ENCODE measurements at places on chromosomes 5 and 9. TPM values are rescaled to one million over a fixed set of nuclear protein-coding genes. Genes with fewer than 3 reads are reported as not detected.

SPATA31D1 gene
- total RNA-seq, result not detected

ANXA6 gene
- total RNA-seq, result 222 TPM

SEPTIN8 gene
- 28.5 TPM for total RNA-seq

CLK4 gene
- total RNA-seq, result 20.5 TPM

ENTREP1 gene
- 20.0 TPM for total RNA-seq

IL5 gene
- not detected for total RNA-seq

HAVCR2 gene
- 3.5 TPM for total RNA-seq

GABRA6 gene
- total RNA-seq, result not detected

- no peak for DNase-seq
Measured at GRCh38 chr9:20835377-20836286, 151.6 kb downstream of the FOCAD start.

GRCh38 chr9:115127191-115127817 is 9.3 kb upstream of the TNC start:
- no peak for DNase-seq

DNA sequence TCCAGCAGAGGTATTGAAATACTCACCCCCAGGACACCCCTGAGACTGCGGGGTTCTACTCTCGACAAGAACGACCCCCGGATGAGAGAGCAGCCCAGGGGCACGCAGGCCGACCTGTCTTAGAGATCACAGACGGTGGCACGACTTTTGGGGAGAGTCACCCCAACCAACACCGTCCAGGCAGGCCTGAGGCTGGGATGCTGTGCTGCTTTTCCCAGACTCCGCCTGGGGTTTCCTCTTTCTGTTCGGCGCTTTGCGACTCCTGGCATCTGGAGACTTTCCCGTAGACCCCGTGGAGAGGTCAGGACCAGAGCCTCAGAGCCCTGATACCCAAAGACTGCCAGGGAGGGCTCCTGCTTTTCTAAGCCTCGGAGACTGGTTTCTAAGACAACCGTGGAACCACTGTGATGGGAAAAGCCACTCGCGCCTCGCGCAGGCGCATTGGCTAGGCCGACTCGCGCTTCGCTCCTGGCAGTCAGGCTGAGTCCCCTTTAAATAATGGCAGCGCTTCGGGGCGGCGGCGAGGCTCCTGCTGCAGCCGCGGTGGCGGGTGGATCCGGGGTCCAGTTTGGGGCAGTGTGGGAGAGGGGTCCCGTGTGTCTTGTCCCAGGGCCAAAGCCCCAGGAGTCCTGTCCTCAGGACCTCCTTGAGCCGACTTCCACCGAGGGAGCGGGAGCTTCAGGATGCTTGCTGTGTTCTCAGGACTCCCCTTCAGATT is 484.0 kb downstream of the SPATA31A7 start:
- DNase-seq, result no peak

GRCh38 chr5:132704875-132705274 is 31.1 kb downstream of the IL4 start:
- DNase-seq, result no peak

DNA sequence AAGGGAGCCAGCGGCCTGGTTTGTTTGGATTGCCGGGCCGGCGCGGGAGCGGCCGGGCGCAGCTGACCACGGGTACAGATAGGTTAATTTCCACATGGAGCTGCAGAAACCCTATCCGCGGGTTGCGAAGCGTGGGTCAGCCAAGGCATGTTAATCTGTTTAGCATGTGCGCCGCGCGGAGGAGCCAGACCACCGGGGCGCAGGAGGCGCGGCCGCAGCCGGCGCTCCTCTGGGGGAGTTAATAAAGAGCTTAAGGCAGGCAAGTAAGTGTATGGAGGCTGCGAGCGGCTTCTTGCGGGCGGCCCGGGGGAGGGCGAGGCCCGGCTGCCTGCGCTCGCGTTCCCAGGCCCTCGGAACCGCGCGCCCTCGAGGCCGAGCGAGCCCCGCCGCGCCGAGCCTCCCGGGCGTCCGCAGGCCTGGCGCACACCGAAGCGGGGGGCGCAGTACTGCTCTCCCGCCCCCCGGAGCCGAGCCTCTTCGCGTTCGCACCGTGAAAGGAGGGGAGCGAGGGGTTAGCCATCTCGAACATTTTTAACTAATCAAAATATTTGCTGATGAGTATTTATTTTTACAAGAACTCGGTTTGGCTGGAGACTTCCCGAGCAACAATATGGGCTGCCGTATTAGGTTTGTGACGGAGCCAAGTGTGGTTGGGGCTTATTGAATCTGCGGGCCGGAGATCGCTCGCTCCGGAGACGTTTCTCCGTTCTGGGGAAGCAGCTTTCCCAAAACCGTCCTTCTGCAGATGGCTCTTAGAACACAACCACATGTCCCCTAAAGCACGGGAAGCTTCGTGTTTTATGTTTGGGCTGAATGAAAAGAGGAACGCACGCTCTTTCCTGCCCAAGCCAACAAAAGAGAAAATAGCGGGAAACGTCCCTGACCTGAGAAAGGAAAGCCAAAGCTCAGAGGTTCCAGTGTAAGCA is 28.8 kb downstream of the FOXD1 start:
- no peak for DNase-seq

DNA sequence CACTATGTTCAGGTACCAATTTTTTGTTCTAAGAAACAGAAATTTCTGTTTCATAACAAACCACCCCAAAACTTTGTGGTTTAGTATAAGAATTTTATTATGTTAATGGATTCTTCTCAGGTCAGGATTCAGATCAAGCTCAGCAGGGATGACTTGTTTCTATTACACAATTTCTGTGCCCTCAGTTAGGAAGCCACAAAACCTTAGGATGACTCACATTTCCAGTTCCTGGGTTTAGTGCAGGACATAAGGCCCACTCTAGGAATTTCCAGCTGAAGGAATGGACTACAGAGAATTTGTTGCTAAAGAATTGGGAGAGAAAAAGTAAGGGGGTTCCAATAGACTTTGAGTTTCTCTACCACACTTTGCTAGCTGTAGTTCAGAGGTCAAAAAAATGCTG is 629.3 kb downstream of the ANXA1 start:
- DNase-seq, result no peak

DNA sequence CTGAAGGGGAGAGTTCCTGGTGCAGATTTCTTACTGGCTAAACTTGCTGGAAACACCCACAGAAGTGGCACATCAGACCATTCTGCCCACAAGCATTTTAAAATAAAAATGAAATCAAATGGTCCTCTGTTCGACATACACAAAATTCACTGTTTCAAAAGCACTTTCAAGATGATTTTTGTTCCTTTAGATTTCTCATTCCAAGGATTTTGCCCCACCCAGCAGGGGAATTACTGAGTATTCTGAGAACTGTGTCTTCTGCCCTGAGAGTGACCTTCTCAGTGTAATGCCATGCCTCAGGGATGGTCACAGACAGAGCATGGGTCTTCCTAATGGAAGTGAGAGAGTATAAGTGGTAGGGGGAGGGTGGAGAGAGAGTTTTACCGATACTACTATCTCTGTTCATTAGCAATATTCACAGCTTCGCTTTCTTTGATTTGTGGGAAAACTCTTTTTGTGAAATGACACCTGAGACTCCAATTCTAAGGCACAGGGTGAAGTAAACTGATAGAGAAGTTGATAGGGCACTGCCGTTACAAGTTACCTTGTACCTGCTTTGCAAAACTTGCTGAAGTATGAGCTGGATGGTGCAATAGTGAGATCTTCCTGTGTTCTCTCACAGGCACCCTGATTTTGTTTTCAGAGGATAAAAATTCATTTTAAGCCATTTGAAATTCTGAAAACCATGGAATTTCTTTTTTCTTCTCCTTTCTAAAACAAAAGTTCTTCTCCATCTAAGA is 95.8 kb upstream of the CD180 start:
- DNase-seq, result no peak

DNA sequence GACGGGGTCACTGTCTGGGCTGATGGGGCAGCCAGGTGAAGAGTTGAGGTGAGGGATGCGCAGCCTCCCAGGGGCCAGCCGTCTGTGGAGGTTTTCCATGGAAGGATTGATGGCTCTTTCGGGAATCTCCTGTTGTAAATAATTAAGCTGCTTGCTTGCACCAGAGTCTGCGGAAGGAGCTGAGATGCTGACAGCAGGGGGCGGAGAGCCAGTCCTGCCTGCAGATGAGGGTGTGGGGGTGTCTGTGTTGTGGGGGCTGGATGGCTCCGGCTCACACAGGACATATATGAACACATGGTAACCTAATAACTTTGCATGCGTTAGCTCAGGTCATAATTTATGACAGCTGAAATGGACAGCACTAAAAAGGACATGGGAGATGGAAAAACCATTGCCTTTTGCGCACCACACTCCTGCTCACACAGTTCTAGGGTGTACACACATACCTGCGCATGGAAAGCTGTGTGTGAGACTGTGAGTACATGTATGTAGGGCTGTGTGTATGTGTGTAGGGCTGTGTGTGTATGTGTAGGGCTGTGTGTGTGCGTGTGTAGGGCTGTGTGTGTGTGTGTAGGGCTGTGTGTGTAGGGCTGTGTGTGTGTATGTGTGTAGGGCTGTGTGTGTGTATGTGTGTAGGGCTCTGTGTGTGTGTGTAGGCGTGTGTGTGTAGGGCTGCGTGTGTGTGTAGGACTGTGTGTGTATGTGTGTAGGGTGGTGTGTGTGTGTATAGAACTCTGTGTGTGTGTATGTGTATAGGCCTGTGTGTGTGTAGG is 36.8 kb upstream of the SEMA4D start:
- DNase-seq, result no peak

- no peak for DNase-seq
Measured at GRCh38 chr9:93574091-93574899, 2.1 kb upstream of the PHF2 start.

GRCh38 chr5:170053896-170054295 is 51.8 kb upstream of the FOXI1 start:
- DNase-seq, result no peak

DNA sequence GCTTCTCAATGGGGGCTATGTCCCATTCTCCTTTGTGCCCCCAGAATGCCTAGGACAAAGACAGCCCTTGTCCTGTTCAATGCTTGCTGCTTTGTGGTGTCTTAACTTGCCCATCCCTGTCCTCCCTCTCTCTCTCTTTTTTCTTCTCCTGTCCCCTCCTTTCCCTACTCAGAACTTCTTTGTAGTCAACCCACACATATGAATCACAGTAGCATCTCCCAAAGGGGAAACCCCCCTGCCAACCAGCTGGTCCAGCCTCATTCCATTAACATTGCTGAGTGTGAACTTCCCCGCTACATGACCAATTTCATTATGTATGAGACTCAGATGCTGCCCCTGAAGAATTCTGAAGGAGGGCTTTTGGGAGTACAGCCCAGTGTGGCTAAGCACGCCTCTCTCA is 408.3 kb downstream of the ENC1 start:
- no peak for DNase-seq

DNA sequence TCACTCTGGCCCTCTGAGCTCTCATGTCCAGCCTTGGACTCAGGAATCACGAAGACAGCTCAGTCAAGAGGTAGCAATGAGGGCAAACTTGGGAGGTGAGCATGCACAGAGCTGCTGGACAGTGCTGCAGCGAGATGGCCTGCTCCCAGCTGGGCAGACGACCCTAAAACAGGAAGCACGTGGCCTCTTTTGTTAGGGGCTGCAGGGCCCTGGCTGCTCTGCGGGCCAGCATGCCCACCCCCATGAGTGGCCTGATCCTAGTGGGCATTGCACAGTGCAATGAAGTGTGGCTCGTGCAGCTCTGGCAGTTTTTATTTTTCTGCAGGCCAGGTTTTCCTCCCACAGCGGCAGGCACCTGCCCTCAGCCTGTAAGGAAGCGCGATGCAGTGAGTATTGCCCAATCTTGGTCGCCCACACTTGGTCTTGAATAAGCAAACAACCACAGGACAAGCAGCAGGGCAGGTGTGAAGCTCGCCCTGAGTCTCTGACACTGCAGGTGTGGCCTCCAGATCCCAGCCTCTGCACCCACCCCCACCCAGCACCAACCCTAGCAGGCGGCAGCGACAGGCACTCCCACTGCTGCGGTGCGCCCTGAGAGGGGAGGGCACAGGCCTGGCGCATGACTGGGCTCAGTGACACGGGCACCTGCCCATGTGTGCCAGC is 60.8 kb downstream of the SEMA4D start:
- no peak for DNase-seq

- DNase-seq, result no peak
Measured at GRCh38 chr5:134051305-134051704, 46.5 kb upstream of the VDAC1 start.

GRCh38 chr5:148839960-148840359 is 13.5 kb downstream of the ADRB2 start:
- no peak for DNase-seq

DNA sequence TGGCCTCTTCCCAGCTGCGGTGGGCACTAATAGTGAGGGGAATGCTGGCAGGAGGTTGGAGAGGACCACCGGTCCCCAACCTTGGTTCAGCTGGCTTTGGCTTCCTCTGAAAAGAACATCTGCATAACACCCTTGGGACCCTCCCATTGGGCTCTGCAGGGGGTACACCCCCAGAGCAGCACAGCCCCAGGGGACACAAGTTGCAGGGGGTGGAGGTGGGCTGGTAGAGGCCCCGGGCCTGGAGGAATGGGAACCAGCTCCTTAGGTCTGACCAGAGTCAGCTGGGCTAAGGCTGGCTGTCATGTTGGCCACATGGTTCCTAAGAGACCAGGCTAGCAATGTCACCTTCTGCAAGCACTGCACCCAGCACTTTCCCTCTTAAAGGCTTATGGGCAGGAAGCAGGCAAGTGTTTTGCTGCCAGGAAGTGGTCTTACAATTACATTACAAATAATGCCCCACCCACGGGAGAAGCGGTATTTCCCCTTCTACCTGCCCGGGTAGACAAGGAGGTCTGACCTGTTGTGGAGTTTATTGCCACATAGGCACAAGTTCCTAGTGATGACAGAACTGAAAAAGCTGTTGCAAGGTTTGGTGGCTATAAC is 18.1 kb downstream of the GCNT4 start:
- DNase-seq, result no peak

GRCh38 chr5:133565993-133566392 is 46.3 kb downstream of the FSTL4 start:
- no peak for DNase-seq

- no peak for DNase-seq
Measured at GRCh38 chr5:1656271-1656975, 132.7 kb upstream of the LPCAT1 start.

DNA sequence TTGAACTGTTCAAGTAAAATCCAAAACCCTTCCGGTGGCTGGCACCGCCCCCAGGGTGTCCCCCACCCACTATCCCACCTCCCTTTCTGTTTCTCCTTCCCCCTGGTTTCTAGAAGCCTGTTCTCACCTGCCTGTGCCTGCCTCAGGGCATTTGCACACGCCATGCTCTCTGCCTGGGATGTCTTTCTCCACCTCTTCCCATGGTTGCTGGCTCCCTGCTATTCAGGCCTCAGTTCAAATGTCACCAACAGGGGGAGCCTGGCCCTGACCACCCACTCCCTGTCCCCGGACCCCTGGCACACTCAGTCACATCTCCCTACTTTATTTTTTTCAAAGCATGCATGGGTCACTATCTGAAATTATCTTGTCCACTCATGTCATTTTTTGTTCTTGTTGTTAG is 39.9 kb upstream of the EEIG1 start:
- DNase-seq, result no peak

DNA sequence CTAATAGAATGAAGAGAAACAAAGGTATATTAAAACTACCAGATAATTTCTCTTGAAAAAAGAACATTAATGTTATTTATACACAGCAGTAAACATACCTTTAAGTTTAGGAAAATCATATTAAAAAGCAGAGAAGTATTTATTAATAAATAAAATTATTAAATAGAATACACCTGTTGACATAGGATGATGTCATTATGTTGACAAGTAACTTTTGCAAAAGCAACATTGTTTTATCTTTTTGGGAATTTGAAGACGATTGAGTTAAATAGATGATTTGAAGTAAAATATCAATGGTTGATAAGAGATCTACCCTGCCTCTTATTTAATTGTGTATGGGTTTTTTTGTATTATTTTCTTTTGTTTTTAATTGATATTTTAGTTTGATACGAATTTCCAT is 711.1 kb upstream of the NUDT12 start:
- no peak for DNase-seq

Data from Right ventricle myocardium inferior (tissue), 1 donor.